ENCODE measurements at places on chromosomes 4 and X. TPM values are rescaled to one million over a fixed set of nuclear protein-coding genes. Genes with fewer than 3 reads are reported as not detected.
A peak's percentile ranks its signal among the peaks of the same experiment; 100 is the strongest.

HSFX3 gene
- total RNA-seq = not detected

GRCh38 chrX:136166221-136166855 is 19.0 kb downstream of the FHL1 start:
- no peaks in the 10 kb centered on the region for H3K27me3 ChIP-seq
- H3K4me1 ChIP-seq = no peaks in the 10 kb centered on the region
- no peaks in the 10 kb centered on the region for H3K36me3 ChIP-seq
- no peak for DNase-seq
- no peak overlapping the region for H3K4me3 ChIP-seq
- H3K27ac ChIP-seq = peak overlapping the region; percentile 88

DNA sequence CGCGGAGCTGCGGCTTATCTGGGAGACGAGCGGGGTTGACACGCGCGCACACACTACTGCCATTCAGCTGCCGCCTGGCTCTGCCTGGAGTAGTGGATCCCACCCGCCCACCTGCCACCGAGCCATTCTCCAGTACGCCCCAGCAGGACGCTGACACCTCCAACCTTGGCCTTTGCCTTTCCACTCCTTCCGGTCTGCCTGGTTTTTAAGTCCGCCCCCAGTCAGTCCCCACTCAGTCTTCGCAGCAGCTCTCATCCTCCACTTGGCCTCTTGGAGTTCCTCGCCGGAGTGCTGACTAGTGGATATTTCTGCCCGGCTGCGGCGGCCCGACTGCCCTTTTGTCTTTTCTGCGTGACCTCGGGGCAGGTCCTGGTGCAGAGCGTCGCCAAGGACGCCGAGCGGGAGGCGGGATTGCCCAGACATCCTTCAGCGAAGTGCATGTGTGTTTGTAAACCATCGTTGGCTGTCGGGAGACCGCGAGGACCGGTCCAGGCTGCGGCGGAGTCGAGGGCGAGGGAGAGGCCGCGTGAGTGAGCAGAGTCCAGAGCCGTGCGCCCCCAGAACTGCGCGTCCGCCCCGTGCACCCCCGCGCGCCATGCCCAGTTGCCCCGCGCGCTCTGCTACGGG is 1.1 kb downstream of the SLIT2 start:
- H3K27ac ChIP-seq = peak overlapping the region; percentile 89
- peak; percentile 38 for DNase-seq
- H3K4me3 ChIP-seq = peak overlapping the region; percentile 80
- H3K4me1 ChIP-seq = no peaks in the 10 kb centered on the region

GRCh38 chr4:139392797-139393196 is 61.1 kb upstream of the RAB33B start:
- no peak for DNase-seq
- no peaks in the 10 kb centered on the region for H3K36me3 ChIP-seq
- H3K4me1 ChIP-seq = no peaks in the 10 kb centered on the region

GRCh38 chr4:81652069-81652478 is 180.4 kb upstream of the RASGEF1B start:
- no peak overlapping the region for H3K27ac ChIP-seq
- H3K36me3 ChIP-seq = no peaks in the 10 kb centered on the region
- no peak overlapping the region for H3K4me3 ChIP-seq

Measured in uterus (tissue), 4 donors.